ENCODE measurements at places on chromosomes 11 and 22.

- no peak for DNase-seq
Observed at GRCh38 chr22:31614781-31615490, 47.1 kb downstream of the PISD start.

GRCh38 chr11:65357856-65358356 is 3.4 kb downstream of the TIGD3 start:
- no peak for DNase-seq

DNA sequence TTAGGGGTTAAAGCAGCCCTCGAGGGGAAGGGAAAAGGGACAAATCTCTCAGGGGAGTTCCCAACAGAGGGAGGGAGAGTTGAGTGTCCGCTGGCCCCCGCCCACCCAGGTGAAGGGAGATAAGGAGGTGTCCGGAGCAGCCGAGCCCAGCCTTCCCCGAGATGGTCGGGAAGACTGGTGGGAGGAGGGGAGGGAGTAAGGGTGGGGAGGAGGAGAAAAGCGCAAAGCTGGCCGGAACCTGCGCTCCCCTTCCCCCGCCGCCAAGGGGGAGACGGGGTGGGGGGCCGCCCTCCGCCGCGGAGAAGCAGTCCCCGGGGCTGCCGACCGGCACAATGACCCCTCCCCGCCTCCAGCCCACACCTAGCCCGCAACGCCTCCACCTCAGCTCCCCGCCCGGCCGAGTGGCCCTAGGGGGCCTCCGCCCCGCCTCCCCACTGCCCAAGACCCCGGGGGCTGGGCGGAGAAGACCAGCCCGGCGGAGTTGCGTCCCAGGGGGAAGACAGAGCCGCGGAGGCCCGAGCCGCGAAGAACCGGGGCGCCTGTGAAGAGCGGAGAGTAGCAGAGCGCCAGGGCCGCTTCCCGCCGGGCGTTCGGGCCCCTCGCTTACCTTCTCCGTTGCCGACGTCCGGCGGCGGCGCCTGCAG is 479 bp downstream of the RSF1 start:
- peak; percentile 3 for DNase-seq

DNA sequence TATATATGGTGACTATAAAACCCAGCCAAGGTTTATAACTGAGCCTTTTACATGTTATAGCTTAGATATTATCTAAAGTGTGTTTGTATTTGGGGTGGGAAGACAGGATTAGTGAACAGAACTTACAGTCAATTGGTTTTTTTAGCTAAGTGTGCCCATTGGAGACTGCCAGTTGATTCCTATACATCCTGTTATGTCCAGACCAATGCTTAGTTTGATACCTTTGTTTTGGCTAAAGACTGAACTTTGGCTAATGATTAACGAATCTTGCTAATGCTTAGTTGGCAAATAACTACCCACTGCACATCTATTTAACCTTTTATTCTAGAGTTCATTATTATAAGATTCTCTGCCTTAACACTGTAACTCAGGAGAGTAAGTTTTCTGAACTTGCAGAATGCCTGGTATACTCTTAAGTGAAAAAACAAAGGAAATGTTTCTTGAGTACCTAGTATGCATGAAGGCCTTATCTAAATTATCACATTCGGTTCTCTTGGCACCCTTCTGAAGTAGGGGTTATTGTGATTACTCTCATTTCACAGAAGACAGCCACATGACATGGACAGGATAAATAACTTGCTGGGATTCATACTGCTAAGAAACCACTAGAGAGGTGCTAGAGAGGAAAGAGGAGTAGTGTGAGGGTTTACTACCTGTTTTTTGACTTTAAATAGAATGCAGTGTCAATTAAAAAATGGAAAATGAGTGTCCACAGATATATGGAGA is 54.0 kb downstream of the KREMEN1 start:
- no peak for DNase-seq

Data from activated CD8-positive, alpha-beta memory T cell treated with anti-CD3 and anti-CD28 coated beads for 48 hours (primary cell).